Epithelial cell of umbilical artery (primary cell): ENCODE measurements at places on chromosomes 6 and 20. TPM values are rescaled to one million over a fixed set of nuclear protein-coding genes. Genes with fewer than 3 reads are reported as not detected.

ULBP1 gene
- total RNA-seq: under 0.01 and 0.46 TPM in 2 replicates

RAB32 gene
- total RNA-seq: 146 and 196 TPM in 2 replicates

B3GAT2 gene
- not detected in 2 replicates for total RNA-seq

CLDN20 gene
- 0.30 TPM in 1 of 2 replicates, not detected in the other for total RNA-seq

PBOV1 gene
- total RNA-seq: not detected in 2 replicates

MTHFD1L gene
- 53.6 and 57.2 TPM in 2 replicates for total RNA-seq

HLA-DMB gene
- 0.97 and 2.3 TPM in 2 replicates for total RNA-seq

BHLHE23 gene
- total RNA-seq: not detected in 2 replicates
